ENCODE measurements at places on chromosomes 7 and 10. TPM values are rescaled to one million over a fixed set of nuclear protein-coding genes. Genes with fewer than 3 reads are reported as not detected.

Gene GATA3
- 13.1 TPM for total RNA-seq

Gene MARVELD1
- 51.0 TPM for total RNA-seq

Gene GPC2
- 0.65 TPM for total RNA-seq

Gene C7orf57
- total RNA-seq = 0.52 TPM

Gene BRAT1
- total RNA-seq = 15.4 TPM

Gene LRGUK
- 0.19 TPM for total RNA-seq

Gene AZGP1
- 0.58 TPM for total RNA-seq

Gene RSU1
- 50.5 TPM for total RNA-seq

Gene IFRD1
- 116 TPM for total RNA-seq

Gene ANKRD7
- not detected for total RNA-seq

Gene UPK3BL2
- 17.4 TPM for total RNA-seq

Gene EPDR1
- not detected for total RNA-seq

Gene LIPN
- total RNA-seq = not detected

Gene TFEC
- total RNA-seq = not detected

Gene SAMD9L
- total RNA-seq = 3.9 TPM

Gene SH2D4B
- total RNA-seq = not detected

Gene MUC3A
- not detected for total RNA-seq

Gene MYPN
- 0.22 TPM for total RNA-seq

Gene FAM25A
- total RNA-seq = not detected

Gene GPR15LG
- not detected for total RNA-seq

Gene TFPI2
- not detected for total RNA-seq

Gene ADAMTS14
- total RNA-seq = 0.25 TPM

Gene HTR7
- 15.3 TPM for total RNA-seq

Gene OR6B1
- total RNA-seq = not detected

Gene SFTPD
- not detected for total RNA-seq

Gene DKK1
- 31.8 TPM for total RNA-seq

Gene MKX
- total RNA-seq = not detected

Gene ABCB4
- not detected for total RNA-seq

Gene DNAJC12
- 9.5 TPM for total RNA-seq

Gene NYAP1
- not detected for total RNA-seq

Gene AEBP1
- not detected for total RNA-seq

Gene VPS41
- 45.1 TPM for total RNA-seq

Gene COL26A1
- total RNA-seq = not detected

Gene ZYX
- 168 TPM for total RNA-seq

Gene INSYN2A
- total RNA-seq = 0.07 TPM

Gene LRRC18
- not detected for total RNA-seq

Gene IGFBP3
- total RNA-seq = 164 TPM

Gene KCNH2
- total RNA-seq = 0.09 TPM

Gene PRLHR
- not detected for total RNA-seq
